Muscle of back (tissue), 13 donors: ENCODE measurements at places on chromosomes 16 and 17.
A peak's percentile ranks its signal among the peaks of the same experiment; 100 is the strongest.

GRCh38 chr17:43817826-43818225 is 15.1 kb downstream of the MPP3 start:
- DNase-seq = no peak

- DNase-seq = no peak
Observed at GRCh38 chr16:49259330-49259729, 22.3 kb downstream of the CBLN1 start.

DNA sequence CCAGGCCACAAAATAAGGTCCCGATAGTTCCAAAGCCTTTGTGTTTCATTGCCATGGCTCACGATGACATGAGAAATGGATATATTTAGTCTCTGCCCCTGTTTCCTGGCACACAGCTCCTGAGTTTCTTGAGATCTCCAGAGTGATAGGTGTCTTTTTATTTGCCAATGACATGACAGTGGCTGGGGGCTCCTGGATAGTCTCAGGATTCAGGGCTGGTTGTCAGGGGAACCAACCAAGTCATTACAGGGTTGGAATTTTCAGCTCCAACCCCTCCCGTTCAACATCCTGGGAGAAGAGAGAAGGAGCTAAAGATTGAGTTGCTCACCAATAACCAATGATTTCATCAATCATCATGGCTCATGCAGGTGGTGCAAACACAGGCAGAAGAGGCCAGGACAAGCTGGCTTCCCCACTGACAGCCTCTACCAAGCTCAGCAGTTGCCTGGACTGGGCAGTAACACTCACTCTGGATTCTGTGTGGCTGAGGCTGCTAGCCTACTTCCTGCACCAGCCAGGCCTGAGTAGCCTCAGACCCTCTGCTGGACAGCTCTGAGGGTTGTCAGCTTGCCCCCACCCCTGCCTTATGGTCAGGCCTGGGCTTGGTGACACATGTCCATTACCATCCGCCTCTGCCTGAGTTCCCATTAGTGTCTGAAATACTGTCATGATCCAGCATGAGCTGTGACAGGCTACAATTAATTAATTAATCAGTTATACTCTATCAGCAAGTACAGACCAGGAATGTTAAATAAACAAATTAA is 534.4 kb upstream of the CDH5 start:
- no peak for DNase-seq

DNA sequence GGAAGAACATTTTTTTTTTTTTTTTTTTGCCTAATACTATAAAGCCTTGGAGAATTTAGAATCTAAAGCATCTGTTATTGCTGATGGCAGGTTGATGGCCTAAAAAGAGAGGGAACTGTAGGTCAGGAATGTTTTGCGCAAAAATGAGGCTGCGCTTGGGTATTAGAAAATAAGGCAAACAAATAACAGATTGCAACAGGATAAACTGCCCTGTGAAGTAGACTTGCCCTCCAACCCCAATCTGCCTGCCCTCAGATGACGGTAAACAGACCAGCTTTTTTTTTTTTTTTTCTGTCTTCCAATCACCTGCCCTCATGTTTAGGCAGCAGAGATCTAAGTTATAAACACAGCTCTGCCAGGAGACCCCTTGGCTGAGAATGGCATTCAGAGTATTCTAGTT is 3.8 kb upstream of the DHX8 start:
- DNase-seq = no peak

GRCh38 chr17:5899496-5900195 is 170.5 kb upstream of the WSCD1 start:
- no peak for DNase-seq

DNA sequence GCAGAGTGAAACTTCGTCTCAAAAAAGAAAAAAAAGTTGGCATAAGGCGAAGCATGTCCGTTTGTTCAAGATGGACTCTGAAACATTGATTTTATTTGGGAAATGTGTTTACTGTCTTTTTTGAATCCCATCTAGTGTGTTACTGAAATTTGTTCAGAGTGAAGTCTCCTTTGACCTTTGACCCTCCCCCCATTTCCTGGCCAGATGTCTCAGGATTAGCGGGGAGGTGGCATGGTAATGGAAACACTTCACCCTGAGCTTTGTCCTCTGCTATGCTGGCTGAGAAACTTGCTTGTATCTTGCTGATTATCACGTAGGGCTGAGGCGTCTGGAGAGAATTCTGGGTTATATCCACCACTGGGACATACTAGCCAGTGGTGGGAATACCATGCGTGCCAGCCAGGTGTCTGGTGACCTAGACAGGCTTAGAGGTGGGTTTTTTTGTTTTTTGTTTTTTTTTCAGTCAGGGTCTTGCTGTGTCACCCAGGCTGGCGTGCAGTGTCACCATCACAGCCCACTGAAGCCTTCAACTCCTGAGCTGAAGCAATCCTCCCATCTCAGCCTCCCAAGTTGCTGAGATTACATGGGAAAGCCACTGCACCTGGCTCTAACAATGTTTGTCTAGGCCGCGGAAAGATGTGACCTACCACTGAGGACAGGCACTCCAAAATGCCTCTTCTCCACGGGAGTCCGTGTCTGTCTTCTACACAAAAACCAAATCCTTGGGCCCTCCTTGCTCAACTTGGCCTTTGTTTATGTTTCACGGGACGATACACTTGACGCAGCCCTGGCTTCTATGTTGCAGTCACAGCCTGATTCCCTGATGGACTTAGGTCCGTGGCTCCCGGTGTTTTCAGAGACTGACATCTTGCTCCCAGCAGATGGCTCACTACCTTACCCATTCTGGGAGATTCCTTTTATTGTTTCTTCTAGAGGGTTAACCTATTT is 6.6 kb upstream of the GALK1 start:
- DNase-seq = no peak

- no peak for DNase-seq
Observed at GRCh38 chr16:5432166-5432565, 334.6 kb upstream of the EEF2KMT start.

DNA sequence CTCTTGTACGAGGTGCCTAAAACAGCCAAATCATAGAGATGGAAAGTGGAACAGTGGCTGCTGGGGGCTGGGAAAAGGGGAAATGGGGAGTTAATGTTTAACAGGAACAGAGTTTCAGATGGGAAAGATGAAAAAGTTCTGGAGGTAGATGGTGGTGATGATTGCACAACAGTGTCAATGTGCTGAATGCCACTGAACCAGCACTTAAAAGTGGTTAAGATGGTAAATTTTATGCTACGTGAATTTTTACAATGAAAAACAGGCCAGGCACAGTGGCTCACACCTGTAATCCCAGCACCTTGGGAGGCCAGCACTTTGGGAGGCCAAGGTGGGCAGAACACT is 130.4 kb downstream of the C16orf78 start:
- no peak for DNase-seq

- DNase-seq = no peak
Observed at GRCh38 chr17:28240688-28241340, 78.2 kb upstream of the TMEM97 start.

GRCh38 chr16:66936889-66937554 is 1.7 kb downstream of the CES2 start:
- no peak for DNase-seq

DNA sequence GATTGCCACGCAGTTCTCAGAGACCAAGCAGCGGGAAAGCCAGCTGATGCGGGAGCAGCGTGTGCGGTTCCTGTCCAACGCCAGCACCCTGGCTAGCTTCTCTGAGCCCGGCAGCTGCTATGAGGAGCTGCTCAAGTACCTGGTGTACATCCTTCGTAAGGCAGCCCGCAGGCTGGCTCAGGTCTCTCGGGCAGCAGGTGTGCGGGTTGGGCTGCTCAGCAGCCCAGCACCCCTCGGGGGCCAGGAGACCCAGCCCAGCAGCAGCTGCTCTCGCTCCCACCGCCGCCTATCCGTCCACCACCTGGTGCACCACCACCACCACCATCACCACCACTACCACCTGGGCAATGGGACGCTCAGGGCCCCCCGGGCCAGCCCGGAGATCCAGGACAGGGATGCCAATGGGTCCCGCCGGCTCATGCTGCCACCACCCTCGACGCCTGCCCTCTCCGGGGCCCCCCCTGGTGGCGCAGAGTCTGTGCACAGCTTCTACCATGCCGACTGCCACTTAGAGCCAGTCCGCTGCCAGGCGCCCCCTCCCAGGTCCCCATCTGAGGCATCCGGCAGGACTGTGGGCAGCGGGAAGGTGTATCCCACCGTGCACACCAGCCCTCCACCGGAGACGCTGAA is 15.2 kb downstream of the CACNA1G start:
- no peak for DNase-seq

DNA sequence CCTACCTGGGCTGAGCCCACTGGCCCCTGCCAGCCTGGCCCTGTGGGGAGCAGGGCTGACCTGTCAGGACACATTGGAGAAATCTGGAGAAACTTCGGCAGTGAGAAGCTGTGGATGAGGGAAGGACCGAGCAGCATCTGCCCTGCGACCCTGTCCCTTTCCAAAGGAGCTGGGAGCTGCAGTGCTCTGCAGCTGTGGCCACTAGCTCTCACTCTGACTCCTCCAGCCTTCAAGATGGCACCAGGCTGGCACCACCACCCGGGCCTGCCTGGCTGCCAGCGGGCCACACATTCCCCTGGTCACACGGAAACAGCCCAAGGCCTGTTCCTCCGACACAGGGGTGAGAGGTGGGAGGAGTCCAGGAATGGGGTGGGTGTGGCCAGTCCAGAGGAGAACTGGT is 30.1 kb downstream of the CD300LG start:
- DNase-seq = no peak

- DNase-seq = no peak
Observed at GRCh38 chr16:48605518-48606110, 4.4 kb downstream of the N4BP1 start.

DNA sequence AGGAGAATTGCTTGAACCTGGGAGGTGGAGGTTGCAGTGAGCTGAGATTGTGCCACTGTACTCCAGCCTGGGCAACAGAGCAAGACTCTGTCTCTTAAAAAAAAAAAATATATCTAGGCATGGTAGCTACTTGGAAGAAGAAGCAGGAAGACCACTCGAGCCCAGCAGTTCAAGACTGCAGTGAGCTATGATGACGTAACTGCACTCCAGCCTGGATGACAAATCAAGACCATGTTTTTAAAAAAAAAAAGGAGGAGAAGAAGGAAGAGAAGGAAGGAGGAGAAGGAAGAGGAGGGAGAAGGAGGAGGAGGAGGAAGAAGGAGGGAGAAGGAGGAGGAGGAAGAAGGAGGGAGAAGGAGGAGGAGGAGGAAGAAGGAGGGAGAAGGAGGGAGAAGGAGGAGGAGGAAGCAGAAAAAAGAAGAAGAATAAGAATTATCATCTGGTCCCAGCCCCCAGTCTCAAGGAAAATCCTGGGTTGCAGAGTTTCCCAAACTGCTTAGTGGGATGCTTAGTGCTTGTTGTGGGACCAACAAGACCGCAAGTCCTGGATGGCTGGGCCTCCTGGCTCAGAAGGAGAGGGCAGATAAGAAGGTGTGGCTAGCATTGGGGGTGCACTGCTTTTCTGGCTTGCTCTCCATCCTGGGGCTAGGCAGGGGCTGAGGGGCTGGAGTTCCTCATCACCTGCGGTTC is 3.7 kb upstream of the DRC7 start:
- no peak for DNase-seq

- no peak for DNase-seq
Observed at GRCh38 chr17:41492351-41492750, 2.6 kb upstream of the KRT36 start.

GRCh38 chr17:42647778-42648177 is 11.3 kb upstream of the TUBG2 start:
- no peak for DNase-seq

DNA sequence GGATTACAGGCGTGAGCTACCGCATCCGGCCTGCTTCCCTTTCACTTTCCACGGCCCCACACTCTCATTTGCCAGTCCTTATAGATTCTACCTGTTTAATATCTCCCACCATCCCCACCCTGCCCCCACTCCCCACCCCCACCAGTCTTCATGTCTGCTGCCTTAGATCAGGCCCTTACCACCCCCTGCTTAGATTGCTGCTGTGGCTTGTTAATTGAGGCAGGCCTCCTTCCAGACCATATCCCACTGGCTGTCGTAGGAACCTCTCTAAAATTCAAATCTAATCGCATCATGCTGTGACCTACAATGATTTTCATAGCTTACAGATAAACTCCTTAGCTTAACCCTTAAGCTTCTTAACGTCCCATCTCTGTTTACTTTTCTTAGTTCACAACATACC is 4.9 kb downstream of the IQCK start:
- no peak for DNase-seq

GRCh38 chr17:1779571-1780131 is 17.8 kb downstream of the SERPINF1 start:
- peak; percentile 95 for DNase-seq

DNA sequence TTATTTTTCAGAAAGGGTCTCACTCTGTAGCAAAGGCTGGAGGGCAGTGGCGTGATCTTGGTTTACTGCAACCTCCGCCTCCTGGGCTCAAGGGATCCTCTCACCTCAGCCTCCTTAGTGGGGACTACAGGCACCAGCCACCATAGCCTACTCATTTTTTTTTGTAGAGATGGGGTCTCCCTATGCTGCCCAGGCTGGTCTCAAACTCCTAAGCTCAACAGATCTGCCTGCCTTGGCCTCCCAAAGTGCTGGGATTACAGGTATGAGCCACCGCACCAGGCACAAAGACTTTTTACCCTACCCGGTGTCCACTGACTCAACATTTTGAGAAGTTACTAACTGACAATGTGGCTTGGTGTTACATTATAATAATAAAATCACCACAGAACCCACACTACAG is 7.2 kb downstream of the GRB2 start:
- no peak for DNase-seq

GRCh38 chr17:80476877-80477646 is 655 bp upstream of the NPTX1 start:
- DNase-seq = no peak

- DNase-seq = no peak
Observed at GRCh38 chr17:79549141-79549915, 61.5 kb downstream of the RBFOX3 start.

DNA sequence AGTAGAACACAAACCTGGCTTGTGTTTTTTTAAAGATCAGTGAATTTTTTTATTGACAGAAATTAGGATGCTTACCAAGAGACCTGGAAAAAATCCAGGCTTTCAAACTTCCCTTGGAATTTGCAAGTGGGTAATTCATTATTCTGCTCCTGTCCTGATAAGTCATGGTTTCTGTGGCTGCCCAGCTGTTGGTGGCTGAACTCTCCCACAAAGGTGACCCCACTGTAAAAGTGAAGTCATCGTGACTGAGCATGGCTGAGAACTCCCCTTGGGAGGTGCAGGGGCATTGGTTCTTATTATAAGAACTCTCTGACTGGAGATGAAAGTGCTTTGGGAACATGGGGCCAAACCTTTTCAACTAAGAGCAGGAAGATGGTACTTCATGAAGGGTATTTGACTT is 46.6 kb upstream of the TANC2 start:
- no peak for DNase-seq

GRCh38 chr17:38353086-38353604 is 1.5 kb downstream of the SOCS7 start:
- DNase-seq = peak; percentile 17
